Activated CD8-positive, alpha-beta memory T cell treated with anti-CD3 and anti-CD28 coated beads for 1 hour (primary cell): ENCODE measurements at places on chromosomes 2 and 18.

DNA sequence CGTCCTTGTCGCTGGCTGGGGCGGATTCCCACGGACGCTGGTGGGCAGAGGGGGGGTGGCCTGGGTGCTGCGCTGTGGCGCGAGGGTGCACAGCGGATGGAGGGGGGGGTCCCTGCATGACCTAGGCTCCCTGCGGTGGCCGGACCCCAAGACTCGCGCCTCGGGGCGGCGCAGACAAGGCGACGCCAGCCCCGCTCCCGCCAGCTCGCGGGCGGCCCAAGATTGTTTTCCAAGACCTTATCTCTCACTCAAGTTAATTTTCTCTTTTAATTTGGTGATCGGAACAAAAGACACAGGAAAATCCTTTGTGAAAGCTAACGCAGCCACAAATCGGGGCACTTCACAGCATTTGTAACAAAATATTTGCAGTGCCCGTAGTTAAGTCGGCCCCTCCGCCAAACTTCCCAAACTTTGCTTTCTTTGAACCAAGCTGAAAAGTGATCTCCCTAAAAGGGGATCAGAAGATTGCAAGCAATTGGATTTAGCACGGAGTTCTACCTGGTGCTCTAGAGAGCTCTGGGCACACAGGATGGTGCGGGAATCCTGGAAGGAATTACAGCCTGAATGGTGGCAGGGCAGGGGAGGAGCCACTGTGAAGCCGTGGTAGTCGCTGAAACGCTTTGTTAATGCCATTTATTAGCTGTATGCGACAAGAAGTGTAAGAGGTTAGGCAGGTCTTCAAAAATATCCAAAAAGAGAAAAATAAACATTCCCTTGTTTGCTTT lies 4.8 kb upstream of the ID2 start:
- DNase-seq: no peak

- no peak for DNase-seq
Measured at GRCh38 chr2:54073796-54074195, 41.6 kb upstream of the ACYP2 start.

GRCh38 chr18:69882965-69883668 lies 64.6 kb downstream of the CD226 start:
- DNase-seq: no peak

DNA sequence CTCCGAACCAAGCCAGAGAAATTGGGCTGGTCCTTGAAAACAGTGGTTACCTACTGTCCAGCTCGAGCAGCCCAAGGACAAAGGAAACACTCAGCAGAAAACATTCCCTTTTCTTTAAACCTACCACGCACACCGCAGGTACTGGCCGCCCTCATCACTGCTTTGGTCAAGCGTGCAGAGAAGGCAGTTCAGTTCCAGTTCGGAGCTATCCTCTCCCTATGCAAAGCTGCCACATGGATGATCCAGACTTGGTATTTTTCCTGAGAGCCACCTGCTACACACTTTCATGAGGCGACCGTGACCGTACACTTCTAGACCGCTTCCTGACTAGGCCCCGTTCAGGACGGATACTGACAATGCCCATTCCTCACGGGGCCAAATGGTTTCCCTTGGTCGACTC lies 4.3 kb upstream of the POLR2D start:
- DNase-seq: no peak

- DNase-seq: no peak
Measured at GRCh38 chr18:37280701-37281393, 284.8 kb downstream of the CELF4 start.

DNA sequence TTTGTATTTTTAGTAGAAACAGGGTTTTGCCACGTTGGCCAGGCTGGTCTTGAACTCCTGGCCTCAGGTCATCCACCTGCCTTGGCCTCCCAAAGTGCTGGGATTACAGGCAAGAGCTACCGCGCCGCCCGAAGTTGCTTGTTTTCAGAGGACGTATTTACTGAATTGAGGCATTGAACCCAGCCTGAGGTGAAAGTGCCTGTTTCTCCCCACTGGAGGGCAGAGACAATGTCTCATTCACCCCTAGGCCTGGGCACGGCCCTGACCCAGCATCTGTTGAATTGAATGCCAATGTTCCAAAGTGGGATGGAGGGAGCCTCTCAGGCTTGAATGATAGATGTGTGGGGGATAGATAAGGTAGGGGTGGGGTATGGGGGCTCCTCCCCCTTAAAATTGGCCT lies 4.5 kb upstream of the TMBIM1 start:
- DNase-seq: no peak

GRCh38 chr18:21457179-21457535 lies 143.3 kb downstream of the ESCO1 start:
- DNase-seq: no peak

GRCh38 chr2:177676636-177677035 lies 284.1 kb downstream of the AGPS start:
- no peak for DNase-seq

- no peak for DNase-seq
Measured at GRCh38 chr18:56545464-56545863, 92.9 kb downstream of the TXNL1 start.

- no peak for DNase-seq
Measured at GRCh38 chr18:51192696-51193095, 4.8 kb downstream of the MEX3C start.
